Fibroblast of lung (primary cell): ENCODE measurements at places on chromosomes 13 and 19.
A peak's percentile ranks its signal among the peaks of the same experiment; 100 is the strongest.

- no peak for DNase-seq
Measured at GRCh38 chr13:67138970-67139369, 91.2 kb downstream of the PCDH9 start.

DNA sequence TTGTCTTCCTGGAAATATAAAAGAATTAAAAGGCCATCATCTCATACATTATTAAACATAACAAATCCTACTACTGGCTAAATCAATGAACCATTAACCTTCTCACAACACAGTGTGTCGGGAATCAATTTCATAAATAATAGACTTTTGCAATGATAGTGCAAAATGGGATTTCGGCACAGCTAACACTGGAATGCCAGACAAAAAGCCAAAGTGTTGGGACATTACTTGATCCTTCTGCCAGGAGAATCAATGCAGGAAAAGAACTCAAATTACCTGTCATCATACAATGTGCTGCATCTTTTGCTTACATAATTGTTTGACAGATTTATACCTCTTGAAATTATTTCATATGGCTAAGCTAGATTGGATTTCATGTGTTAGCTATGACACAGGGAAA, 334.3 kb downstream of the MTUS2 start:
- DNase-seq, result no peak

DNA sequence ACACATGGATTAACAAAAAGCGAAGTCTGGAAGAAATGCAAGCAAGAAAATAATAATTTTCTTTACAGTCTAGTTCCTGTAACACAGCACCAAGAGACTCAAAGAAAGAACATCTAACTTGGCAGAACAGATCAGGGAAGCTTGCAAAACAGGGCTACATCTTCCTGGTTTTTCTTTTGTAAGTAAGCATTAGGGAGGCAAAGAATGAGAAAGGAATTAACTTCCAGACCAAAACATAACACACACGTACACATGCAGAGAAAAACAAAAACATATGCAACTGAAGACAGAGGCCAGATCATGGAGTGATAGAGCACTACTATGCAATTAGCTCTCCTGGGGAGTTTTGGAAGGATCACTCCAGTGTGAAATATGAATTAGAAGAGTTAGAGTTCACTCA, 120.5 kb downstream of the DIAPH3 start:
- no peak for DNase-seq

DNA sequence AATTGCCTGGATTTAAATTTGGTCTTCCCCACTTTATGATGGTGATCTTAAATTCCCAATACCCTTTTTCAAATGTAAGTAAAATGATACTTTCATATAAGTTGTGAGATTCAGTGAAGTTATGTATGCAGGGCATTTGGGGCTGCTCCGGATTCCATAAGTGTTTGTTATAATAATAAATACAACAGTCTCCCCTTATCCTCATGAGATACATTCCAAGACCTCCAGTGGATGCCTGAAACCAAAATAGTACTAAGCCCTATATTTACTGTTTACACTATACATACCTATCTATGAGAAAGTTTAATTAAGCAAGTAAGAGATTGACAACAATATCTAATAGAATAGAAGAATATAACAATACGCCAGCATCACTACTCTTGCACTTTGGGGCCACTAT, 2237.8 kb downstream of the PCDH9 start:
- DNase-seq, result peak; percentile 3

GRCh38 chr13:23953860-23954512, 56.7 kb upstream of the C1QTNF9B start:
- DNase-seq, result no peak

- DNase-seq, result peak; percentile 18
Measured at GRCh38 chr13:73146707-73147106, 87.9 kb downstream of the KLF5 start.

DNA sequence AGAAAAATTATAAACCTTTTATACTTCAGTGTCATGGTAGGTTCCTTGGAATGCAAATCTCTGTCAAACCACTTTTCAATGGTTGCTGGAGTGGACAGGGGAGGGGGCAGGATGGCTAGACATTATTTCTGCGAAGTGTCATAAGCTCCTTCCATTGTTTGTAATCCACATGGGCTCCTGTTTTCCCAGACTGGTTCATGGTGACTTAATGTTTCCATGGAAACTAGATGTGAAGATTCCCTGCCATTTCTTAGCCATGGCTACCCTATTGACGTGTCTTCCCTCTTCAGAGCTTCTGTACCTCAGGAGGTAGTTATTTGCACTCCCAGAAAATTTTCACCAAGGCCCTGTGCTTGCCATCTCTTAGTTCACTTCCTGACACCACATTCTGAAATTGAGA, 95.3 kb downstream of the UFM1 start:
- no peak for DNase-seq

- DNase-seq, result peak; percentile 97
Measured at GRCh38 chr19:58326914-58327726, at the start of gene ZSCAN22. Gene ZSCAN22 (plus strand): TSS chr19:58326994. CDS start chr19:58334803, 7,809 bp downstream.

DNA sequence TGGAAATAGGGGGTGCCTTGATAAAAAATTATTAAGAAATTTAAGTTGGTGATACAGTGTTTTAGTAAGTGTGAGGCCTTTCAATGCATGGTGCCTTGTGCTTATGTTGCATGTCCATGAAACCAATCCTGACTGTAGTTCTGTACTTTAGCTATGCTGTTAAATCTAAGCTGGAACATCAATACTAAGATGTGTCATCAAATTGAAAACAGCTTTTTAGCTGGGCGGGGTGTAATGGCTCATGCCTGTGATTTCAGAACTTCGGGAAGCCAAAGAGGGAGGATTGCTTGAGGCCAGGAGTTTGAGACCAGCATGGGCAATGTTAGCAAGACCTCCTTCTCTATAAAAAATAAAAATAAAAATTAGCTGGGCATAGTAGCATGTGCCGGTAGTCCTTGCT, 930.3 kb upstream of the PCDH9 start:
- DNase-seq, result no peak

GRCh38 chr19:51341976-51342580, at the start of gene VSIG10L:
Gene VSIG10L (minus strand): TSS chr19:51342139. CDS start chr19:51342124, 15 bp downstream.
- DNase-seq, result no peak

- no peak for DNase-seq
Measured at GRCh38 chr13:89740994-89741685, 1606.3 kb upstream of the MIR17HG start.

- DNase-seq, result no peak
Measured at GRCh38 chr19:15316498-15316897, 15.8 kb downstream of the BRD4 start.

DNA sequence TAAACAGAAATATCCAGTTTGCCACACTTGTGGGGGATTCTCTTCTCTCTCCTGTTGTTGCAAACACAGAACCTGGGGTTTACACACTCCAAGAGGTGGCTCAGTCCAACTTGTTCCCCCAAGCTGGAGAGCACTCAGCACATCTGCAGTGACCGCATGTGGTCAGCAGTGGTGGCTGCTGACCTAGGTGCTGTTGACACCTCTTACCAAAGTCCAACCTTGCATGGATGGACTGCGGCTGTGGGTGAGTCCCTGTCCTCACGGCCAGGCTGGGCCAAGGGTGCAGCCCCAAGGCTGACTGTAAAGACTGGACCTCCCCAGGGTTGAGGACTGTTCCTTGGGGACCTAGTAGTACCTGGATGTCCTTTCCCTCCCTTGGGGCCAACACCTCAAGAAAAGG, 6.1 kb downstream of the LRFN3 start:
- DNase-seq, result no peak

- DNase-seq, result peak; percentile 86
Measured at GRCh38 chr13:41648314-41648935, 191.1 kb downstream of the RGCC start.

- peak; percentile 71 for DNase-seq
Measured at GRCh38 chr19:43148233-43148632, 38.1 kb downstream of the PSG5 start.

DNA sequence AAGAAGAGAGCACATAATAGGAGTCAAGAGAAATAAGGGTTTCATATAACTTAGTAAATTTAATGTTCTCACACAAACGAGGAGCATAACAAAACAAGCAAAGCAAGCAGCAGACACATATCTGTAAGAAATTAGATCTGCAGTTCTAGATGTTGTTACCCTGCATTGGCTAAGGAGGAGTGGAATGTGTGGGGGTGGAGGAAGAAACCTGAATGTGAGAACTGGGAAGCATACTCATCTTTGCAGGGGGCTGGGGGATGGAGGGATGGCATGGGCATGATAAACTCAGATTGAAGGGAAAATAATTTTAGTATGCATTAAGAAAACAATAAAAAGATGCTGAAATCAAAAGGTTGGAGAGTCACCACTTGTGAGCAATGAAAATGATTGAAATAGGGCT, 255.0 kb downstream of the LIG4 start:
- DNase-seq, result no peak

DNA sequence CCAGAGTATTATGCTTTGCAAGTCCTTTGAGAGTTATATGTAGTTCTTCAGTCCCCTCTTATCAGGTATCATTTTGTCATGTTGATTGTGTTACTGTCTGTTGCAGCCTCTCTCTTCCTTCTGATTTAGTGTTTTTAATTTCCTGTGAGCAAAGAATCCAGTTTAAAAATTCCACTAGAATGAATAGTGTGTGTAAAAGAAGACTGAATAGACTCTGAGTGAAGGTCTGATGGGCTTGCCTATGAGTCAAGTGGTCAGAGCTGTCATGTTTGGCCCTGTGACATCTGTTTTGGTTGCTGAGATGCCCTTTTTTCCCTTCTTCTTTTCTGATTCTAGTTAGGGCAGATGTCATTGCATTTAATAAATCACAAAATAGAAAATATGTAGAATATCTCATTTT, 23.3 kb upstream of the KCTD4 start:
- DNase-seq, result no peak
